Effector CD8-positive, alpha-beta T cell (primary cell): ENCODE measurements at places on chromosomes 3 and 15.

GRCh38 chr3:96319166-96319565, 495.2 kb upstream of the EPHA6 start:
- no peak for DNase-seq

- DNase-seq: no peak
Observed at GRCh38 chr3:13103416-13104058, 30.3 kb upstream of the IQSEC1 start.

GRCh38 chr15:70795311-70795665, 31.9 kb upstream of the UACA start:
- no peak for DNase-seq

- no peak for DNase-seq
Observed at GRCh38 chr15:28961391-28961790, 75.6 kb downstream of the APBA2 start.

DNA sequence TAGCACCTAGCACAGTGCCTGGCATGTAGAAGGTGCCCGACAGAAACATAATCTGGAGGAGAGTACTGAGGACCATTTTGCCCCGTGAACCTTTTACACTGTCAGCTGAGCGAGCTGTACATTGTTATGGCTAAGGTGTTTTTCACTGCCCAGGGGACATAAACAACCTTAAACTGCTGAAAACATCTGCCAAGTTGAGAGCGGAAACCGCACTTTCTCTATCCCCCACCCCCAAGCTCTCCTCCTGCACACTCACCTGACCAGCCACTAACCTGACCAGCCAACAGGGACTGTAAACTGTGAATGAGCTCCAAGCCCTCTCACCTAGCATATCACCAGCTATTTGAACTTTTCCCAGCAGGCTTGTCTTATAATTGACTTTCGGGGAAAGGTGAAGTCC, 17.6 kb downstream of the RAB43 start:
- no peak for DNase-seq

GRCh38 chr15:71384501-71384900, 269.2 kb downstream of the THSD4 start:
- no peak for DNase-seq

DNA sequence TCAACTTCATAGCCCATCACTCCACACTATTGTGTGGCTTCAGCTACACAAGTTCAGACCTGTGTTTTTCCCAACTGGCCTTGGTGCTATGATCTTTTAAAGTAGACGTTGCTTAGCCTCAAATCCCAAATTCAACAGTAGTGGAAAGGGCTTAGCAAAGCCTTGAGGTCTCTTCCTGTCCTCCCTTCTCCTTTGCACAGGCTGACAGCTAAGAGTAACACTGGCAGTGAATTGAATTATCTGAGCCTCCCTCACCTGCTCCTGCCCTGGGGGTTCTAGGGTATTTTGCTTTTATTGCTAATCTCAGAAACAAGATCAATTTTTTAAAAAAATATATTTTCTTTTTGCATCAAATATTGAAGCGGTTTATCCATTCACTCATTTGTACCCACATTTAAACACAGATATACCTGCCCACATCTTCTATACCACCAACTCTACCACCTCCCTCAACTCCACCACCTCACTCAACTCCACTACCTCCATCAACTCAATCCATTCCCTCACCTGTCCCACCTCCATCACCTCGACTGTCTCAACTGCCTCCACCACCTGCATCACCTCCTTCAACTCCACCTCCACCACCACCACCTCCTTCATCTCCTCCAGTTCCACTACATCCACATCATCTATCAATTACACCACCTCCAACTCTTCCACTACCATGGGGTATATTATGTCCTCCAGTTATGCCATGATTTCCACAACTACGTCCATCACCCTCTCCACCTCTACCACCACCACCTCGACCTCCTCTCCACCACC, 10.1 kb upstream of the FGD5 start:
- no peak for DNase-seq

- no peak for DNase-seq
Observed at GRCh38 chr3:31918179-31919150, 62.6 kb downstream of the OSBPL10 start.

GRCh38 chr15:88147760-88148159, 108.8 kb downstream of the NTRK3 start:
- DNase-seq: no peak

GRCh38 chr15:70166506-70167087, 68.9 kb upstream of the TLE3 start:
- no peak for DNase-seq

- DNase-seq: no peak
Observed at GRCh38 chr15:99305761-99306505, 54.7 kb downstream of the LRRC28 start.

- no peak for DNase-seq
Observed at GRCh38 chr3:81726735-81727134, 34.7 kb downstream of the GBE1 start.

DNA sequence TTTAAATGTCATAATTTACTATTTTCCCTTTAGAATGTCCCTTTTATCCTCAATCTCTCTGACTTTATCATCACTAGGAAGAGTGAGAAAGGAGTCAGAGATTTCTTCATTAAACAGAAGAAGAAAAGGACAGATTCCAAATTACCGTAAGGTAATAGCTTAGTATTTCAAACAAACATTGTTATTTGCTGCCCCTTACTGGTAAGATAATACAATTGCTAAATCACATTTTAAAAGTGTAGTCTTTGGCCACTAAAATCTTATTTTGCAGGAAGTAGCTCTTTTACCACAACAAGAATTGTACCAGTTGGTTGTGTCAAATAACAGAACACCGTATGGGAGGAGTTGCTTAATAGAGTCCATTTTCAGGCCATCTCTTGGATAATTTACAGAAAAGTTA, 53.7 kb downstream of the CGGBP1 start:
- DNase-seq: no peak

DNA sequence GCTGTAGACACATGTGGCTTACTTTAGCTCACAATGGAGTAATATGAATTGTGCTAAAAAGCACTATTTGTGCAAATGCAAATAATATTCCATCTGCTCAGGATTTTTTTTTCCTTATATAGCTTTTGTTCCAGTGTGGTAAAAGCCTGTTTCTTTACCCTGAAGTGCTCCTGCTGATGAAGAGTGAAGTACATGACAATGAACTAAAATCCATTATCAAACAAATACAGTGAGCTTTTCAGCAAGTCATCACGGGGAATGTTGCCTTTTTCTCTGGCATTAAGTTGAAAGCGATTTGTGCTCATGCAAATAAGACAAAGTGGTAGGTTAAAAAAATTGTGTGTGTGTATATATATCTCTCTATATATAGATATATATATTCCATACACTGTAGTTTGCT, 28.6 kb upstream of the CCDC39 start:
- no peak for DNase-seq

DNA sequence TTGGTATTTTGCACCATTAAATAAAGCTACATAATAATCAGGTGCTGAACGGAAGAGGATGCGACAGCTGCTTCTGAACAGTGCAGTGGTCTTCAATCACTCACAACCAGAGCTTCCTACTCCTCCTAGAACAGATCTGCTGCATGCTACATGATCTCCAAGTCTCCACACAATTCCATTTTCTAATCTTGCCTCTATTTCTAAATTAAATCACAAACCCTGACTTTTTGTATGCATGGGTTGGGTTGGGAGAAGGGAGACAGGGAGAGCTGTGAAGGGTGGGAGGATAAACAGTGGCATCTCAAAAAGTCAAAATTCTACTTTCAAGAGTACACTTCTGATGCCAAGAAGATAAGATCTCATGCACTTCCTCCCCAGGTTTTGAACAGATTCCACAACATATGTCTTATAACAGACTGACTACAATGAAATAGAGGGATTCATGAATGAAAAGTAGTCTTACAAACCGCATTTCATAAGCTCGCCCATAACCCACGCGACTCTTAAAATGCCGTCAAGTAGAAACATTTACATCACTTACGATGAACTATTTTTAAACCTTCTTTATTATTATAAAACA, 57.2 kb downstream of the CHSY1 start:
- DNase-seq: no peak

- no peak for DNase-seq
Observed at GRCh38 chr3:50050361-50050760, 38.4 kb upstream of the RBM5 start.

GRCh38 chr15:31457631-31458526, 131.2 kb downstream of the KLF13 start:
- DNase-seq: no peak
